AG04449 (cell line): ENCODE measurements at places on chromosomes 5 and 9.

GRCh38 chr5:166772770-166773169 lies 1518.7 kb upstream of the WWC1 start:
- no peak for DNase-seq

GRCh38 chr5:133041910-133042309 lies 9.9 kb upstream of the HSPA4 start:
- no peak for DNase-seq

- DNase-seq, result no peak
These were observed 174.6 kb downstream of the ADAMTS6 start for GRCh38 chr5:65307088-65307487.

GRCh38 chr9:87606841-87607521 lies 109.3 kb downstream of the DAPK1 start:
- peak; percentile 37 for DNase-seq

DNA sequence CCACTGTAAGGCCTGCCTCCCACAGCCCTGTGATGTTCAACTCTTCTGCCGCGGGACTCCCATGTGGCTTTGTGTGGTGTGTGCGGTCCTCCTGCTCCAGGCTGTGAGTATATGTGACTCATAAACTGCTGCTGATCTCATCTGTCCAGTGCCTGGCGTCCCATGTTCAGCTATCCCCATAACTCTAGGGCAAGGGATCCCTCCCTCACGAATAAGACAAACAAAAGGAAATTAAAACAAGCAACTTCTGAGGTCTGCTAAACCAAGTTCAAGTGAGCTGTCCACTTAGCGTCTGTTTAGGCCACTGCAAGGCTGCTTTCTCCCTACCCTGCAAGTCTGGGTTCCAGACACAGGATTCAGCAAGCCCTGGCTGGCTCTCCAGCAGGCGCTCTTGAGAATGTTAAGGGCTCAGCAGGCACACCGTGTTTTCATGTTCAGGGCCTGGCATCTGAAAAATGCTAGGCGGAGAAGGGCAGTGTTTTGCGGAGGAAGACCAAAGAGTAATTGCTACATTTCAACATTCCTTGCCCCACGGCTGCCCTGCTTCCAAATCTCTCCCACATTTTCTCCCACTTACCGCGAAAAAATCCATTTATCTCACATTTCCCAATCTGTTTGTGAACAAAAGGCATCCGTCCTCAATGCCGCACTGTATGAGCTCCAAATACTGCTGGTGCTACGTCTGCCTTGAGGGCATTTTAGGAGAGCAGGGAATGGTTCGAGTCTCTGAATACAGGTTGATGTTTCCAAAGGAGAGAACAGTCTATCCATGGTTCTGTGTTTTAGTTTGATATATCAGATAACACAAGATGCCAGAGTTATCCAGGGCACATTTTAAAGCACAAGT lies 280.2 kb downstream of the SEMA5A start:
- DNase-seq, result peak; percentile 84

GRCh38 chr5:143552680-143553079 lies 149.2 kb upstream of the NR3C1 start:
- DNase-seq, result no peak

- DNase-seq, result no peak
These were observed 59.0 kb upstream of the BARX1 start for GRCh38 chr9:94014066-94014654.

DNA sequence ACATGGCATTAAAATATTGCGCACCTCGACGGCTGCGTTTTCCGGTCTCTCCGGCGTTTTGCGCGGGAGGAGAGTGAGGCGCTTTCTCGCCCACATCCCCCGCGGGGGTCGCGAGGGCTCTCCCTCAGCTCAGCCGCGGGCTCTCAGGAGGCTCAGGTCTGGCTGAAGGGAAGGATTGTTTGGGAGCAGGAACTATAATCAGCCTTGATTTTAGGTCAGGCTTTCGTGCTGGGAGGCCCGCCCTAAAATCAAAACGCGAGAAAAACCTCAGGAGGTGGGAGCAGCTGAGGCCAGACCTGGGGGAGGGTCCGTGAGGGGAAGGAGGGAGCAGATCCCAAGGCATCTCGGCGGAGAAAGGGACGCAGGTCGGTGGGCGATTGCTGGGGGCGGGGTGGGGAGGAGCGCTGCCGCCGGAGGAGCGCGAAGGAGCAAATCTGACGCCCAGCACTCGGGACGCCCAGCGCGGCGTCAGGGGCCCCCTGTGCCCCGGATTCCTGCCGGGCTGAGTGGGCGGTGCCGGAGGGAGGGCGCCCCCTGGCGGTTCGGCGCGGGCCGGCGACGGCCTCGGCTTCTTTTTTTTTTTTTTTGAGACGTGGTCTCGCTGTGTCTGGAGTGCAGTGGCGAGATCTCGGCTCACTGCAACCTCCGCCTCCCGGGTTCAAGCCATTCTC lies 18.7 kb upstream of the RNF130 start:
- no peak for DNase-seq

- no peak for DNase-seq
These were observed 6.2 kb downstream of the TENT4A start for GRCh38 chr5:6719417-6719816.

DNA sequence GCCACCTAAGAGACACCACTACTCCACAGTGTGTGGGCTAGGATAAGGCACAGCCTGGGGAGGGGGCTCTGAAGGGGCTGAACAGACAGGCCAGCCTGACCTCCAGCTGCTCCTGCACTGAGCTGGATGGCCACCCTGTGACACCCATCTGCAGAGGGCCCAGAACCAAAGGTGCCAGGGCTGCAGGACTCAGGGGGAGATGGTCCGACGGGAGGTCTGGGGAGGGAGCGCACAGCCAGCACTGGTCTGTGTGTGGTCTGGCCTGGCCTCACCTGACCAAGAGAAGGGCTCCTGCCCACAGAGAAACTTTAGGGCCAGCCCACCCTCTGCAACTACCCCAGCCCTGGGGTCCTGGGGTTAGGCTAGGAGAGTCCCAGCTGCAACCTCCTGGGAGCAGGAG lies 789 bp downstream of the LTC4S start:
- no peak for DNase-seq

DNA sequence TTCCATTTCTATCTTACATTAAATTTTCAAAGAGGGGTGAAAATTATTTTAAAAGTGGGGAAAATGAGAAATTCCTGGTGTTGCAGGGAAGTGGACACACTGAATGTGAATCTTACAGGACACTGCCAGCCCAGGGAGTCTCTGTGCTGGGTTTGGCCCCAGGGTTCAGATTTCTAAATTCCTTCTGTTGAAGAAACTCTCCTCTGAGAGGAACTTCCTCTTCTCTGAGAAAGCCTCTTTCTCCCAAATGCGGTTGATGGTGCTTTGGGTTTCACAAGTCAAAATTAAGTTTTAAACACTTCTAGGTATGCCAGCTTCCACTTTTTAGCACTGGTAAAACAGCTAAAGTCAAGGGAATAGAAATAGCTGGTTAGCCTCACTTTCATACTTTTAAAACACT lies 317.9 kb upstream of the ITGA1 start:
- no peak for DNase-seq

- no peak for DNase-seq
These were observed 802 bp downstream of the SPIN1 start for GRCh38 chr9:88388886-88389605.

- no peak for DNase-seq
These were observed 323.7 kb downstream of the ARRDC3 start for GRCh38 chr5:91059409-91059808.

DNA sequence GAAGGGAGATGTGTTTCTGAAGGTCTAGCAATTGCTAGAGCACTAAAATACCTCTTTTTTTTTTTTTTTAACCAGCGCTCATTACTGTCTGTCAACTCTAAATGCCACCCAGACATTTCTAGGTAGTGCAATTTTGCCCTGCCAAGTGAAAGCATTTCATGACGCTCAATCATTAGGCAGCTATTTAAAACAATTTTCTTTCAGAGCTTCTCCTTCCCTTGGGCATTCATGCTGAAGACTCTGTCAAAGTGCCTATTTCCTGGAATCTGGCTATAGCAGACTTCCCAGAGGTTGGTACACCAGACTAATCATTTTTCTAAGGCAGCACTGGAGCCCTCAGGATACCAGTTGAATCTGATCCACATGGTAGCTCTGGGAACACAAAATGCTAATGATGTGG lies 97.0 kb upstream of the ANKRD55 start:
- DNase-seq, result no peak

DNA sequence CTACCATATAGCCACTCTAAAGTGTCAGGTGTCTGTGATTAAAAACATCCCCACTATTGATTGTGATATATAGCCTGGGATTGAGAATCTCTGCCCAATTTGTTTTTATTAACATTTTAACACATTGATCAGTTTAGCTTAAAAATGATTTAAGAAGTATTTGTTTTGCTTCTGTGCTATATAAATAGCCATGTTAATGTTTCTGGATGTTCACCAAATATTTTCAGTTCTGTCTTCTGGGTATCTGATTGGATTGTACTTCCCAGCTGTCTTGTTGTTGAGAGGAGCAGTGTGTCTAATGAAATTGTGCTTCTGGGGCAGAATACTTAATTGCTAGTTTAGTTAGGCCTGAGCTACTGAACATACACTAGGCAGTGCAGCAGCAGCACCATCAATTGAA lies 126.6 kb upstream of the TUSC1 start:
- no peak for DNase-seq
